Gastrocnemius medialis (tissue), 4 donors: ENCODE measurements at places on chromosomes 2 and 18. TPM values are rescaled to one million over a fixed set of nuclear protein-coding genes. Genes with fewer than 3 reads are reported as not detected.
A peak's percentile ranks its signal among the peaks of the same experiment; 100 is the strongest.

The XDH gene
- total RNA-seq, result 0.29 TPM

The IL1F10 gene
- not detected for total RNA-seq

The MAP3K19 gene
- not detected for total RNA-seq

DNA sequence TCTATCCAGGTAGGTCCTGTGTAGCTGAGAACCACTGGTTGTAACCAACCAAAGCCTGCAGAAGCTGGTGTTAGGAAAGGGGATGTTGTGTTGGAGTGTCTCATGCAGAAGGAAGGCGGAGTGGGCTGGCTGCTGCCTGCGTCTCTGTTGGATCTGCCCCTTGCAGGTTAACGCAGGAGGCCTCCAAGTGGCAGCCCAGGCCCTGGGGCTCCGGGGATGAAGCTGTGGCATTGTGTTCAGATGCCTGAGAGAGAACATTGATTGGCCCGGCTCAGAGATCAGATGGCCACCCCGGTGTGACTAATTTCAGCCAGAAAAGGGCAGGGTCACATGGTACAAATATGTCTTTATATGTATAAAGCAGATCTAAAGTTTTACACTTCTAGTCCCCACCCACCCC, 216.0 kb downstream of the GLI2 start:
- no peak for DNase-seq

DNA sequence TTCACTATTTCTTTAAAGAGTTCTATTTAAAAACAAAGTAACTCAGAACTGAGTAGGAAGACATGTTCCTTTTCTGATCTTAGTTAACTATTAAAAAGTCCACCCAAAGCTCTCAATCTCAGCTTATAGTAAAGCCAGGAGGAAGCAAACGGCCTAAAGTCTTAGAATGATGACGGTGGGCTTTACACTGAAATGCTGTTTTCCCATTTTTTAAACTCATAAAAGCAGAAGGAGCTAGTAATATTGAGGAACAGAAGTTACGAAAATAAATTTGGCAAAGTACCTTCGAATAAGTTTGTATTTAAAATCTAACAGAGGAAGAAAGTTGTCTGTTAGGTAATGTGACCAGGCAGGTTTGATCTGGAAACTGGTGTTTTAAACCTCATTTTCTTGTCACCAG, 111.1 kb downstream of the ZNF532 start:
- DNase-seq, result no peak

GRCh38 chr2:149226790-149227189, 103.6 kb upstream of the LYPD6 start:
- DNase-seq, result no peak

DNA sequence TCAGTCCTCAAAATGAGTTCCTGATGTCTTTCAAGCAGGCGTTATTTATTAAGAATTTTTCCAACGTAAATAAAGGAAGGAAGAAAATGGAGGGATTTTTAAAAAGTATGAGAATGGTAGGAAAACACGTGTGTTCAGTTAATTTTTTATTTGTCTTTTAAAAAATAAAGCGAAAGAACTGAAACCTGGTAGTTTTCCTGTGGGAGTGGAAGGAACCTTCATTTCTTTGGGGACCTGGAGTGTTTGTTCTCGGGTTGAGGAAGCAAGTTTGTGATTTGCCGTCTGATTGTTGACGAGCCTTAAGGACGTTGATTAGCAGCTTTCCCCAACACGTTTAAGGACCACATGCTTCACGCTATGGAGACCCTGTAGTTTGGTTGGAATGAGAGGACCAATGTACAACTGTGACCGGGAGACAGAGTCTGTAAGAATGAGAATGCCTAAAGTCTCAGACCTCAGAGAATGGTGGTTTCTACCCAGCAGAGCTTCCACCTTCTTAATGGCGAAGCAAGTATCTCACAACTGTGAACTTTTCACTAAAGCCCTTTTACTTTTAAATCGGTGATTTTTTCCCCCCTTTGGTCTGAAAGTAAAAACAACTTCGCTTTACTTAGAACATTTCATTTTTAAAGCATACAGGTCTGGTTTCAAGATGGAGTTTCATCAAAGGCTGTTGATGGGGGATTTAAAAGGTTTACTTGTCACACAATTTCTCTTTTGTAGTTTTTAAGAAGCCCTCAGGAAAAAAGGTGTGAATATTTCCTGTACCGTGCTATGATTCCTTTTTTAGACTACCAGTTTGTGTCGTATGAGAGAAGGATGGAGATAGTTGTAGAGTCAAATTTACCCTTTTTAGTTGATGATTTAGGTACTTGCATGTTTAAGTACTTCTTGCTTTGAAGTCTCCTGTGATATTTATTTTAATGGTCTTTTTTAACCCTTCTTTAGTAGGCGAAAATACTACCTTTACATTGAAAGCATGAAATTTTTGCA, 1.4 kb downstream of the TTC39C start:
- DNase-seq, result no peak

DNA sequence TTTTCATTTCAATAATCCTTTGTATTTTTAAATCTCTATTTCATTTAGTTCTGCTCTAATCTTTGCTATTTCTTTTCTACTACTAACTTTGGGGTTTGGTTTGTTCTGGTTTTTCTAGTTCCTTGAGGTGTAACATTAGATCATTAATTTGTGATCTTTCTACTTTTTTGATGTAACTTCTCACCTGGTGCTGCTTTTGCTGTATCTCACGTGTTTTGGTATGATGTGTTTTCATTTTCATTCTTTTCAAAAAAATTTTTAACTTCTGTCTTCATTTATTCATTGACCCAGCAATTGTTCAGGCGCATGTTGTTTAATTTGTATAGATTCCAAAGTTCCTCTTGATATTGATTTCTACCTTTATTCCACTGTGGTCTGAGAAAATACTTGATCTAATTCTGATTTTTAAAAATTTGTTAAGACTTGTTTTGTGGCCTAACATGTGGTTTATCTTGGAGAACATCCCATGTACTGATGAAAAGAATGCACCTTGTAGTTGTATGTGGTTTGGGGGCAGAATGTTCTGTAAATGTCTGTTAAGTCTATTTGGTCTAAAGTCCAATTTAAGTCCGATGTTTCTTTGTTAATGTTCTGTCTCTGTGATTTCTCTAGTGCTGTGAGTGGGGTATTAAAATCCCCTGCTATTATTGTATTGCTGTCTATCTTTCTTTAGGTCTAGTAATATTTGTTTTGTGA, 17.3 kb upstream of the MALT1 start:
- no peak for DNase-seq

GRCh38 chr2:176084611-176085119, 903 bp upstream of the EVX2 start:
- no peak for DNase-seq

The AGFG1 gene
- total RNA-seq, result 59.7 TPM

DNA sequence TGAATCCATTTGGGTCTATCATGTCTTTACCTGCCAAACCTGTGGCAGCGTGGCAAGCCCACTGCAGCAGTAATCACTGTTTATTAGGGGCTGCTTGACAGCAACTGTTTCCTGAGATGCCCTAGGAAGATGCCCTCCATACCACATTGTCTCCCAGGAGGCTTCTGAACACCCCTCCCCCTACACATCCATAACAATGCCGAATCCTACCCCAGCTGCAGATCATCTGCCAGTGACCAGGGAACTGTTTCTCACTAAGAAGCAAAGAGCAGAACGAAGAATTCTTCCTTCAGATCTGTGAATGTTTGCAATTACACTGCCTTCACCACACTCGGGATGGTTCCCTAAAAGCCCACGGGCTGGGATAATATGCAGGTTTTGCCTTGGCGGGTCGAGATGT, 127.8 kb downstream of the VIT start:
- DNase-seq, result no peak

DNA sequence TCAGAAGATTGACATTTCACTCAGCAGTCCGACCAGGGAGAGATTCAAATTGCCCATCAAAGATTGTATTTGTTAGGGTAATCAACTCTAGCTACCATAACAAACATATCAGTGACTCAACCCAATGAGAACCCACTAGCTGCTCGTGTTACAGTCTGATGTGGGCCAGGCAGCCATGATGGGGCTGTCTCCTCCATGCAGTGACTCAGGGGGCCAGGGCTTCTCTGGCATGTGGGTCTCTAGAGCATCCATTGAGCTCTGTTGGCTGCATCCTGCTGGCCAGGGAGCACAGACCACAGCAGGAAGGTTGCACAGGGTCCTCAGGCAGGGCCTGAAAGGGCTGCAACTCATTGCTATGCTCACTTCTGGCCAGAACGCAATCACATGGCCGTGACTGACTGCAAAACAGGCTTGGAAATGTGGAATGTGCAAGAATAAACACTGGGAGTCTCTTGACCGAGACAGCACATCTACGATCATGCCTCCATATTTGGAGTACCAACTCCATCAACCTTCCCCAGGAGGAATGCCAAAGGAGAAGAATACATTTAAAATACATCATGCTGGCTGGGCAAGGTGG, 216.8 kb downstream of the EIPR1 start:
- DNase-seq, result no peak

DNA sequence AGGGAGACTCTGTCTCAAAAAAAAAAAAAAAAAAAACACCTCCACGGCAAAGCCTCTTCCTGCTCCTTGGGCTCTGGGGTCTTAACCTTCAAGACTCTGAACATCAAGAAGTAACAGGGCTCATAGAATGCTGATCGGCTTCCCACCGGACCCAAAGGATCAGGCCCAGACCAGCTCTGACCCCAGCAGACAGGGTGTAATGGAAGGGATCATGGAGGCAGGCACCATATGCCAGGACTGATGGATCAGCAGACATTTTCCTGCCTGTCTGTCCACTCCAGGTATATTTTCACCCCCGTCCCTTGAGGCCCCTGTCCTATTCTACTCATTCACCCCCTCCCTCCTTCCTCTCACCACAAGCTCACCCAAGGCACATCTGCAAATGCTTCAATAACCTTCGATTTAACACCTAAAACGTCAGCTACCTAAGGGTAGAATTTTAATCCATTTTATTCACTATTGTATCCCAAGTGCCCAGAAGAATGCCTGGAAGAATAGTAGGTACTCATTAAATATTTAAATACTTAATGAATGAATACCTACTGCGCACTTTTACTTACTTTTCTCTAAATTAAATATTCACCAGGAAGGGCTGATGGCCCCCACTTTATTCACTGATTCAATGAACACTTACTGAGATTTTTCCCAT, 4.6 kb upstream of the SPEG start:
- DNase-seq, result peak; percentile 39

The EFR3B gene
- total RNA-seq, result 0.68 TPM

DNA sequence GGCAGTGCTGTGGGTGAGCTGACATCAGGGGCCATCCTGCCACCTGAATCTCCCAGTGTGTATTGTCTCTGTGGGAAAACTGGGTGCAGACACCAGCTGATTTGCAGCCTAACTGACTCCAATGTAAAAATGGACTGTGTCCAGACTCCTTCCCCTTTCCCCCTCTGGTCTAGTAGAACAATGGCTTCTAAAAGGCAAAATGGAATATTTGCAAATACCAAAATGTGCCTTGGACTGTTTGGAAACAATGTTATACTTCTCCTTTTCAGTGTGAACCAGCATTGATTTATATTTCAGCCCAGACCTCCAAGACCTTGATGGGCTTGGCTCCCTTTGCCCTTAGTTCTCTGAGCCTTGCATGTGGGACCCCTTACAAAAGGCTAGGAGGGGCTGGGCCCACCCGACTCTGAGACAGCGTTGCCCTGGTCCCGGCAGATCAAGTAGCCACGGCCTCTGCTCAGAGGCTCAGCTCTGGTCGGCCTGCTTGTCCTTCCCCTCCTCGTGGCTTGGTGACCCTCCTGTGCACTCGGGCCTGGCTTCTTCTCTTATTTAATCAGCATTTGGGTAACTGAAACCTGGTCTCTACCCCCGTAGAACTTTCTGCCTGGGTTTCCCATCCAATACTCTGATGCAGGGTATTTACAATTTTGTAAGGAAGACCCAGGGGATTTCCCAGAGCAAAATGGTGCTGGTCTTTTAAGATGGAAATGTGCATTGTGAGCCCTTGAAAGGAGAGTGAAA, 18.0 kb upstream of the ACKR3 start:
- no peak for DNase-seq

- DNase-seq, result no peak
Observed at GRCh38 chr18:59897321-59897954, 2.4 kb upstream of the PMAIP1 start.
